DND-41 (cell line): ENCODE measurements at places on chromosomes 11 and 22.

GRCh38 chr11:65786008-65786785 lies 666 bp upstream of the OVOL1 start:
- no peak for DNase-seq

DNA sequence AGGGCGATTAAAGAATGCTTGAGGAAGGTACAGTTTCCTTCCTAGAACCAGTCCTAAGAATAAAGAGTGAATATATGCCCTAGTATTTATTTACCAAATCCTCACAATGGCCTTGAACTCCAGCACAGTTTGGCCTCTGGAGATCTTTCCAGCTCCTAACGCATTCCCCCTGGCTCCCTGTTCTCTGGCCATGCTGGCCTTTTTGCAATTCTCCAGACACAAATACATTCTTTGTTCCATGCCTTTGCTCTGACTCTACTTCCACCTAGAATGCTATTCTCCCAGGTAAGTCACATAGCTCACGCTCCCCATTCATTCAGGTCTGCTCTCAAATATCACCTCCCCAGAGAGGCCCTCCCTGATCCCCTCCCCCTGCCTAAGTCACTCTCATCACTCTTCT lies 3.7 kb upstream of the DGKZ start:
- no peak for DNase-seq

- peak; percentile 62 for DNase-seq
Measured at GRCh38 chr22:26367402-26368245, 61.4 kb upstream of the ASPHD2 start.

DNA sequence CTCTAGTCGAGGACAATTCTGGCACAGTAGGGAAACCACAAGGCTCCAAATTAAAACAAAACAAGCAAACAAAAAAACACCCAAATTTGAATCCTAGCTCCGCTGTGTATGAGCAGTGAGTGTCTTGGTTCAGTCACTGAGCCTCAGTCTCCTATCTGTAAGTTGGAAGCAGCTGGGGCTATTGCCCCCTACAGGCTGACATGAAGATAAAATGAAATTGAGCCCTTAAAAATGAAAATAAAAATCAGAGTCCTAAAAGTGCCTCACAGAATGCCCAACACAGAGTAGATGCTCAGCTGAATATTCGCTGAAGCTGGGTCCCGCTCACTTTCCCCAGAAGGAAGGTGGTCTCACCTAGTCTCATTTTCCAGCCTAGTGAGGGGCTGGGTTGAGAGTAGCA lies 65.2 kb downstream of the PDE2A start:
- peak; percentile 16 for DNase-seq

GRCh38 chr22:37419969-37420685 lies 7.2 kb downstream of the ELFN2 start:
- no peak for DNase-seq

DNA sequence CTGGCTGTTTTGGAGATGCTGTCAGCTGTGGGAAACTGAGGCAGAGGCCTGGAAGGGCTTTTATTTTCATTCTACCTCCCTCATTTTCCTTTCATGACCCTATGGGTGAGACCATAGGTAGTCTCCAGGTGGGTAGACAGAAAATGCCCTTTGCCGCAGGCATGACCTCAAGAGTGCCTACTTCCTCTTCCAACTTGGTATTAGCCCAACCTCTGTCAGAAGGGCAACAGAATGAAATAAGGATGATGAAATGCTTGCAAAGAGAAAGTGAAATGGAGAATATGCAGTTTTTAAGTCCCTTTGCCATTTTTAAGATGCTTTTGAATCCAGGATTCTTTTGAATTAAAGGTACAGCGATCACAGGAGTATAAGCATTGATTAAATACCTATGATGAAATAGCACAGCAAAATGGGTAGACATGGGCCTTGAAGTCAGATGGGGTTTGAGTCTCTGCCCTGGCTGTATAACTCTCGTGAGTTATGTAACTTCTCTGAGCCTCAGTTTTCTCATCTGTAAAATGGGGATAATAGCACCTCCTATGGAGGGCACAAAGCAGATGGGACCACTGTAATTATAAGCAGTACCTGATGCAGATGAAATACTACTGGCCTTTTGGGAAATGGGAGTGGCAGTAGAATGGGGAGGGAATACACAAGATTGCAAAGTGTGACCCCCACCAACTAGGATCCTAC lies 3.7 kb downstream of the ASPHD2 start:
- DNase-seq, result no peak

DNA sequence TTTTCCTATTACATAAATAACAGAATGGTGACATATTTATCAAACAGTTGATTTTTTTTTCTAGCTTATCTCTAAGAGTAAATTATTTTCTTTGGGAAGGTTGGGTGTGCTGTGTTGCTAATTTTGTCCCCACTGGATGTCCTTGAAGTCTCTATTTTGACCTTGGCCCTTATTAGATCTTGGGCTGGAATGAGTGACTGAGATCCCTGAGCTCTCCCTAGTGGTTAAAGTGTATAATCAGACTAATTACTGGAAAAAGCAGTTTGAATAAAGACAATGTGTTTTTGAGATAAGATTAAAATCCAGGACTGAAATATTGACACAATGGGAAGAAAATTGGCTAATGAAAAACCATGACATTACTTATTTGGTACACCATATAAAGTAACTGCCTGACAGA lies 56.1 kb downstream of the AASDHPPT start:
- DNase-seq, result no peak

DNA sequence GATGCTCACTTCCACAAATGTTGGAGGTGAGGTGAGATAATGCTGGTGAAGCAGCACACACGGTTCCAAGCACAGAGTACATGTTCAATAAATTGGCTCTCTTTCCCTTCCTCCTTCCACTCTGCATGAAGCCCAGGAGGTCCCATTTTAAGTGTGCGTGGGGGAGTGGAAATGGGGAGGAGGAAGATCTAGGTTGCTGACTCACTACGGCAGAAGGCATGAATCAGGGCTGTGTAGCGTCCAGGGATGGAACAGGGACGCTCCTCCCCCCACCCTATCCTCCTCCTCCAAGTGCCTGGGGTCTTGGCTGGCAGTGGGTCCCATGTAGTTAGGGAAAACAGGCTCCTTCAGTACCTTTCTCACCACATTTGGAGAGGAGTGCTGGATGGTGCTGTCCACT lies 44.2 kb downstream of the TRIM66 start:
- no peak for DNase-seq

DNA sequence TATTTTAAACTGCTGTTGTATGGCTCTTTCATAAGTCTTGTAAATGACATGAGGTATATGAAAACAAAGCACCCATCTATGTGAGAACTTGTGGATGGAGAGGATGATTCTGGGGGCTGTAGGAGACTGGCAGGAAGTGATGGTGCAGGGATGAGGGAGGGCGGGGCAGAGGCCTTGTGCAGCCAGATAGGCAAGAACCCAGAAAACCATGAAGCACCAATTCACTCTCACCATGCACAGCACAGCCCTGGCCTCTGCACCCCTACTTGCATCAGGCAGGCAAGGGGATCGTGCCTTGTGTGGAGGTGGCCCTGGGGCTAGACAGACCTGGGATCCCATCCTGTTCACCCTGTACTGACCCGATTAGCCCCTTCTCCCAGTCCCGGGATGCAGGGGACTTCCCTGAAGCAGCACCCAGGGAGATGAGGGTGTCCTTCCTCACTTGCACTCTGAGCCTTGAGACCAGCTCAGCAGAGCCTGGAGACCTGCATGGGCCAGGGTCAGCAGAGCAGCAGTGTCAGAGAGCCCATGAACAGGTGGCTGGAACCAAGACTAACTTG lies 85.5 kb downstream of the MORC2 start:
- peak; percentile 12 for DNase-seq

DNA sequence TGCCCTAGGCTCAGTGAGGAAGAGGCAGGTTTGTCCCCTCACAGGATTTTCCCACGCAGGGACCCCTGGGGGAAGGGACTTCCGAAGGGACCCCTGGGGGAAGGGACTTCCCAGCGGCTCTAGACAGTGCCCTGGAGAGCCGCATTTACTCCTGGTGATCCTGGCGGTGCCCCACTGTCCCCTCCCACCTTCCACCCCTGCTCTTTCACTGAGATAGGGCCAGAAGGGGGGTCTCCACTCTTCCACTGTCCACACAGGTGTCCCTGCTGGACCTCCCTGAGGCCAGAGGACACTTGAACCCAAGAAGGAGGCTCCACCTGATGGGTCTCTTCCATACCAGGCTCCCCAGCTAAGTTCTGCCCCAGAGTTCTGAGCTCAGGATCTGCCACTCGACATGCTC lies 1333.9 kb downstream of the BRD1 start:
- DNase-seq, result no peak

DNA sequence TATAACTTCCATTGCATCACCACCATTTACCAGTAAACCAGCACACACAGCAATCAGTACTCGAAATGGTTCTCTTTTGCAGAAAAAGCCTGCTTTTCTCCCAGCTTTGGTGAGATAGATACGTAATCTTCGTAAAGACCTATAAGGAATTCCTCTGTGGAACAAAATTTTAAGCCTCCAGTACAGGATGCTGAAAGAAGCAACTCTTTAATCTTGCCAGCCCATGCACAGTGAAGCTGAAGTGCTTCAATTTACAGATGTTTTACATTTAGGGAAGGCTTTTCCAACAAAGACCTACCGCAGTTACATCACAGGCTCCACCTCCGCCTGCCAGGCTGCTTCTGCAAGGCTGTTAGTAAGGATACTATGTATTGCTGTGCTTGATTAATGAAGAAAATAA lies 1.9 kb downstream of the ELMOD1 start:
- no peak for DNase-seq

DNA sequence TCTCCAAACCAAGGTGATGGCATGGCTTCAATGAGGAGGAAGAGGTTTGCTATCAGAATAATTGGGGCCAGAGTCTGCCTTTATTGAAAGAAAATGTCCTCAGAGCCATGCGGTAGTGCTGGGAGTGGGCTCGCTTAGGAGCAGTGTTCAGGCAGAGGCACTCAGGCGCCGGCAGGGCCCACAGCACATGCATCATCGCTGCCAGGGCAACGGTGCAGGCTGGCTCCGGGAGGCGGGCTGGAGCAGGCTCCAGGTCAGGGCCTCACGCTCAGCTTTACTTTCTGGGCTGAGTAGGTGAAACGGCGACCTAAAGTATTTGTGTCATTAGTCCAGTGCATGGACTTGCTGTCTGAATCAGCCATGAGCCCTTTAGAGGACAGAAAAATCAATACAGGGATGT lies 169.9 kb upstream of the CCDC90B start:
- DNase-seq, result no peak

DNA sequence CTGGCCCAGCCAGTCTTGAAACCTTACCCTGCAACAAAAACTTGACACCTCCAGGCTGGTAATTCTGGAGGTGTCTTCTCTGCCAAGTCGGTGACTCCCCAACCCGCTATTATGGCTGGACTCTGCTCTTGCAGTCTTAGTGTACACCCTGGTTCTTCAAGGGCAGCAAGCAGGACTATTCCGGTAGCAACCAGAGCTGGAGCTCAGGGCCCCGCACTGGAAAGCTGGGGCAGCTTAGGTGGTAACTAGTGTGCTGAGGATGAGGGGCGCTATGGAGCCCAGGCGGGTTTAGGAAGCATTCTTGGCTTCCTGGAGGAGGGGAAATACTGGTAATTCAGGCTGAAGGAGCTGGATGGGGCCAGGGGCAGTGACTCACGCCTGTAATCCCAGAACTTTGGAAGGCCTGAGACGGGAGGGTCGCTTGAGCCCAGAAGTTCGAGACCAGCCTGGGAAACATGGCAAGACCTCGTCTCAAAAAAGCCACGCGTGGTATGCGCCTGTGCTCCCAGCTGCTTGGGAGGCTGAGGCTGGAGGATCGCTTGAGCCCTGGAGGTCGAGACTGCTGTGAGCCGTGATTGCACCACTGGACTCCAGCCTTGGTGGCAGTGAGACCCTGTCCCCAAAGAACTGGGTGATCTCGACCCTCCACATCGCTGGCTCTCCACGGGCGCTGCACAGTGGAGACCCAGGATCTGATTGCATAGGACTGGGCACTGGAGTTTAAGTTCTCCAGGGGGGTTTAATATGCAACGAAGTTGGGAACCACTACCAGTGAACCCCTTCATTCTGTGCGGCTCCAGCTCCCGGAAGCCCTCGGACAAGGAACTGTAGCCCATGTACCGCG lies 10.6 kb upstream of the AIFM3 start:
- no peak for DNase-seq

DNA sequence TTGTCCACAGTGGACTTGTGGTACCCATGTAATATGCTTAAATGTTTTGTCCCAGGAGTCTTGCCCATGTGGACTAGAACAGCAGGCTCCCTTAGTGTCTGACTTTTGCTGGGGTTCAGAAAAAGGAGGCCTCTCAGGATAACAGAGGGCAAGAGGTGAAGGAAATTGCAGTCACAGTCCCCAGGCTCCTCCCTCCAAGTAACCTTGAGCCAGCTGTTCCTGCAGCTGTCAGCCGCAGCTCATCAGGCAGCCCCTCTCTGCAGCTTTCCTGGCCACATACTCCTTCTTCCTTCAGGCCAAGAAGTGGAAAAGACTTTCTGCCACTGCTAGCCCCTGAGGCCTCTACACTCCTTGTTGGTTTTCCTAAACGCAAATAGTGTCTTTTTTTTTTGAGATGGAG lies 6.3 kb upstream of the MYO18B start:
- peak; percentile 30 for DNase-seq

DNA sequence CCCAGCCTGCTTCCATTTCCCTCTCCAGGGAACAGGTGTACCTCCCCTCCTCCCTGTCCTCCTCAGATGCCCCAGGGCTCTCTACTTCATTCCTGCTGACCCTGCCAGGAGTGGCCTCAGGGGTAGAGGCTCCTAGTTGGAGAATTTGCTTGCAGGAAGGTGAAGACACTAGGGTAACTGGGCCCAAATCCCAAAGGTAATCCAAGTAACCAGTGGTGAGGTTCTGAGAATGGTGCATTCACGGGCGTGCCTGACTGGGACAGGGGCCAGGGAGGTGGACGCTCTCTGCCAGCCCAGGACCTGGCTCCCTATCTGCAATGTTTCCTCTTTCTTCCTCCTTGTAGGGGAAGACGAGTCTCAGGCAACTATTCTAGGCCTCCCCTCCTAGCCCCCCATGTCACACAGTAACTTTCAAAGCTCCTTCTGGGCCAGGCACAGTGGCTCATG lies 2.9 kb downstream of the SLC35C1 start:
- no peak for DNase-seq

DNA sequence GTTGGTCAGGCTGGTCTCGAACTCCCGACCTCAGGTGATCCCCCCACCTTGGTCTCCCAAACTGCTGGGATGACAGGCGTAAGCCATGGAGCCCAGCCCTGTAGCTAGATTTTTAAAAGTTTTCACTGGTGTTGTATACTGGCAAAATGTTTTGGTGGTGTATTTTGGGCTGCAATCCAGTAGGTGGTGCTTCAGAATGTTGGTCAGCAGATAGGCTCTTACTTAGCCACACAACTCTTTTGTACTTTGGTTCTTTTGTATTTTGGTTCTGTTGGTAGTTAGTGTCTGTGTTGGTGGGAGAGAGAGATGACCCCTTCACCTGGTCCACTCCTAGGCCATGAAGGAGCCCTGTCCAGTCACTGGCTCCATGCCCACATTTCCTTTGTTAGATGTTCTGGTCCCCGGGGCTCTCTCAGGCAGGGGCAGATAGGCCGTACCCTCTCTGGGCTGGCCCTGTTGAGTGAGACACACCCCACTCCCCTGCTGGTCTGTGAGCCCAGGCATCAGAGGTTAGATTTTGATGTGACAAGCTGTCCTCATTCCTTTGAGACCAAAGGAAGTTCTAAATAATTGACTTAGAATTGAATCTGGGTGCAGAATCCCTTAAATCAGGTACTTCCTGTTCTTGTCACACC lies 123.8 kb downstream of the DDX10 start:
- DNase-seq, result no peak

GRCh38 chr22:28268850-28269249 lies 349.8 kb upstream of the PITPNB start:
- DNase-seq, result no peak
